ENCODE measurements at places on chromosomes 12 and 14.

DNA sequence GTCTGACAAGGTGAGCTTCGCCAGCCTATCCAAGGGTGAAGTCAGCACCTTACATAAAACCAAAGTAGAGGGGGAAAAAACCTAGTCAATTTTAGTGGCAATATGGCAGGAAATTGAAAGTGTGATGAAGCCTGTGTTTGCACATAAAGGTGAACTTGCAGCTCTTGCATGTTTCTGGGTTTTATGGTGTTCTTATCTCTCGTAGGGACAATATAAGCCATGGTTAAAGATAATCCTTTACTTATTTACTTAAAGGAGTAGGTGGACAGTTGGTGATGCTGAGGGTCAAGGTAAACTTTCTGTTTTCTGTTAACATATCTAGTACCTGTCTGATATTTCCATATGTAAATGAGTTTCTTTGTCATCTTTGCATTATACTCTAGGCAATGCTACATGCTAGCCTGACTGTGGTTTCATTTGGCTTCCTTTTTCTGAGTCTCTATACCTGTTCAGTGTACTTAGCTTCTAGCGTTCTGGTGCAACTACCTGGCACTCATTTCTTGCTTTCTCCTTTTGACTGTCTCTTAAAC is 32.8 kb downstream of the CCDC91 start:
- no peak for DNase-seq

- DNase-seq = no peak
Observed at GRCh38 chr12:62785941-62786559, 148.9 kb downstream of the PPM1H start.

DNA sequence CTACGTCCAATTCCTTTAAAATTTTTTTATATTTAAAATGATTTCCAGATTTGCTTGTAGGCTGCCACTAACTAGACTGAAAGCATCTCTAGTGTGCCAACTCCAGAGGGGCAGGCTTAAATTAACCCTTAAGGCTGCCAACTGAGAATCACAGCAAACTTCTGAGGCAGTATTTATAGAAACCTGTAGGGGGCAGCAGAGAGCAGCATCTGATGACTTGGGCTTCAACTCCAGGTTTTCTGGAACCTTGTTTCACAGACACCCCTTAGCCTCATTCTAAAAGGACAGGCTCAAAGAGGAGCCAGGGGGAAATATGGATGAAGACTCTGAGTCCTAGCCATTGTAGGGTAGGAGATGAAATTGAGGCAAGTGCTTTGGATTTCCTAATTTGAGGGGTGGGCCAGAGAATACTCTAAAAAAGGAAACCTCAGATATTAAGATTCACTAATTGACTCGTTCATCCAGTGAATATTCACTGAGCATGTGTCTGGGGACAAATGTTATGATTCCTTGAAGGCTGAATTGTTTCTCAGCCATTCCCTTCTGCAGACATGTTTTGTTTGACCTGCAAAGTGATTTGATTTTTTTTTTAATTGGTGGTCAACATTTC is 63.3 kb upstream of the HSPB8 start:
- DNase-seq = no peak

- DNase-seq = peak; percentile 69
Observed at GRCh38 chr12:118356809-118357256, 15.9 kb downstream of the TAOK3 start.

Measured in SIG-M5 (cell line).